ENCODE measurements at places on chromosomes 1 and 21.

- DNase-seq: no peak
These were observed 68.9 kb downstream of the NMNAT2 start for GRCh38 chr1:183349201-183349711.

GRCh38 chr1:46394108-46394871 lies at the start of gene FAAH:
Gene FAAH (plus strand): TSS chr1:46394317. CDS start chr1:46394349, 32 bp downstream.
- peak; percentile 14 for DNase-seq

GRCh38 chr1:234725177-234726132 lies 115.5 kb upstream of the IRF2BP2 start:
- peak; percentile 88 for DNase-seq

GRCh38 chr1:66678146-66678545 lies 74.1 kb upstream of the DYNLT5 start:
- DNase-seq: no peak

GRCh38 chr21:18245464-18245967 lies 883 bp downstream of the CHODL start:
- no peak for DNase-seq

GRCh38 chr1:81811757-81812371 lies 11.1 kb downstream of the ADGRL2 start:
- no peak for DNase-seq

- DNase-seq: no peak
These were observed 13.9 kb downstream of the CD247 start for GRCh38 chr1:167504467-167504827.

GRCh38 chr1:43963006-43963405 lies 6.8 kb upstream of the DPH2 start:
- no peak for DNase-seq

GRCh38 chr1:208347191-208347590 lies 103.0 kb upstream of the PLXNA2 start:
- DNase-seq: no peak

- no peak for DNase-seq
These were observed 614.3 kb upstream of the ADAMTS5 start for GRCh38 chr21:27581168-27581567.

DNA sequence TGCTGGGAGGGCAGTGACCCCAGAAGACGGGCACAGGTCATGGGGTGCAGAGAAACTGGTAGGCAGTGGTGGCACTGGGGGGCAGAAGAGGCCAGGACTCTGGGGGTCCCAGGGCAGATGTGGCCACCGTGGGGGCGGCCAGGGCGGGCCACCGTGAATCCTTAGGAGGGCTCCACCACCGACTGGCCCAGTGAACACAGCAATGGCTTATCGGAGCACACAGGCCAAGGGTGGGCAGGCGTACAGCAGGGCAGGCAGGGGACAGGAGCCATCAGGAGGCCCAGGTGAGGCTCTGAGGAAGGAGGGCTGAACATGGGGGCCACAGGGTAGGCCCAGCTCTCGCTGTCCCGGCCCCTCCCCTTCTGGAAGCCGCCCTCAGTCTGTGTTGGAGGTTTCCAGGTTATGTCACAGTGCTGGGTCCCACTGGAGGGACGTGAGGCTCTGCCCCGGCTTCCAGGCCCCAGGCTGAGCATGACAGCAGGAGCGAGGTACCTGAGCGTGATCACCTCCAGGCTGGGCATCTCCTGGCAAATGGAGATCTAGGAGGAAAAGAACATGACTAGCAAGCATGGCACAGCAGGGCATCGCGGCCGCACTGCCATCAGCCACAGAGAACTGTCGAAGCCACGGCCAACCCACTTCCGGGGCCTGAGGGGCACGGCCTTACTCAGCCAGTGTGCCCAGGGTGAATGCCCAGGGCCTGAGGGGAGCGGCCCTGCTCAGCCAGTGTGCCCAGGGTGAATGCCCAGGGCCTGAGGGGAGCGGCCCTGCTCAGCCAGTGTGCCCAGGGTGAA lies 3.7 kb downstream of the CFAP410 start:
- DNase-seq: no peak

DNA sequence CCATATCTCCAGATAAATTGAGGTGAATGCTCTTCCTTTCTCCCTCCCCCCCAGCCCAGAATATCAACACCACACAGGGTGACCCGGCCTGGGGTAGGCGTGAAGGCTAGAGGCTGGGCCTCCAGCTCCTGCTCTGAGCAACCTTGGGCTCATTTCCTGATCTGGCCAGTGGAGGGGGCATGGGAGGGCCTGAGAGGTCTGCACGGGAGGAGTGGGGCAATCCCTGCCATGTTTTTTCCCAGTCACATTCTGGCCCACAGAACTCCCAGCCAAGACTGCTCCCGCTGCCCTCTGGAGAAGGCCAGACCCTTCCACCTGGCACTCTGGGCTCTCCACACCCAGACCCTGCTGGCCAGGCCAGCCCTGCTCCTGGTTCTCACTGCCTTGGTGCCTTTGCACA lies 3.9 kb downstream of the CLDN19 start:
- DNase-seq: no peak

- no peak for DNase-seq
These were observed 927 bp downstream of the UAP1 start for GRCh38 chr1:162562470-162562828.

DNA sequence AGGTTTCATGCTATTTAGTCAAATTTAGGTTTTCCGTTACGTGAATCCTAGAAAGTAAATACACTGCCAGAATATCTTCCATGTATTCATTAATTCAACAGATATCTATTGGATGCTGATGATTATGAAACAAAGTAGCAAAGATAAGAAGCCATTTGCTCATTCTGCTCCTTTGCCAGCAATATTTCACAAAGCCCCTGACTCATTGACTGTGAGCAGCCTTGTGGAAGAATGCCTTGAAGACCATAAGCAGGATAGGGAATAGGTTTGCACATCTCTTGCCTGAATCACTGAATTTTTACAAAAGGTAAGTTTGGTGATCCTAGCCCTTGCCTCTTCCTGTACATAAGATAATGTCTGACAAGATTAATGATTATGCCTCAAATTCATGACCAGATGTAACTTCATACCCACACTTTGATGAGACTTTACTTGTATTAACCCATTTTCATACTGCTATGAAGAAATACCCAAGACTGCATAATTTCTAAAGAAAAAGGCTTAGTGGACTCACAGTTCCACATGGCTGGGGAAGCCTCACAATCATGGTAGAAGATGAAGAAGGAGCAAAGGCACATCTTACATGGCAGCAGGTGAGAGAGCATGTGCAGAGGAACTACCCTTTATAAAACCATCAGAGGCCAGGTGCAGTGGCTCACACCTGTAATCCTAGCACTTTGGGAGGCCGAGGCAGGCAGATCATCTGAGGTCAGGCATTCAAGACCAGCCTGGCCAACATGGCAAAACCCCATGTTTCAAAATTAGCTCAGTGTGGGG lies 1.6 kb upstream of the PIGK start:
- DNase-seq: no peak

DNA sequence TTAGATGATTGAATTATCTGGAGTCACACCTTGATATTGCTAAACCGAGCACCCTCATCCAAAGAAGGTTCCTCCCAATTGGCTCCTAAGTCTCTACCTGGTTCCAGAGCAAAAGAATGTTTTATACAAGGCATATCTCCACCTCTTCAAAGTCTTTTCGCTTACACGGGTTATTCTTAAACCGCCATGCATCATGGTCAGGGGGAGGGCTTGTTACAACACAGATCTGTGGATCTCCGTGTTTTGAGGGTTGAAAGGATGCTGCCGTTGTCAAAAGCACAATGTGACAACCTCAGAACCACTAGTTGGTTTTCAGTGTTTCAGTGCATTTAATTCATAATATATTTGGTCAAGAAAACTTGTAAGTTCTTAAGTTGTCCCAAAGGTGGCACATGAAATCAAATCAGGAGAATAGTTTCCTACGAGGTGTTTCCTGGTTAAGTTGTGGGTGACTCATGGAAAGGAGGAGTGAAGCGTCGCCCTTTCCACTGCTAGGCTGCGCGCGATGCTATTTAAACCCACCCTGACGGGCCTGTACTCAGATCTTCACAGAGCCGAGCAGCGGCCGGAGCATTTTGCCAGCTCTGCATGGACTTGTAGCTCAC lies 1531.6 kb upstream of the TPTE start:
- no peak for DNase-seq

- no peak for DNase-seq
These were observed 70.7 kb upstream of the DAB1 start for GRCh38 chr1:57494530-57495079.

- peak; percentile 6 for DNase-seq
These were observed 43.7 kb downstream of the BTBD8 start for GRCh38 chr1:92123868-92124267.

DNA sequence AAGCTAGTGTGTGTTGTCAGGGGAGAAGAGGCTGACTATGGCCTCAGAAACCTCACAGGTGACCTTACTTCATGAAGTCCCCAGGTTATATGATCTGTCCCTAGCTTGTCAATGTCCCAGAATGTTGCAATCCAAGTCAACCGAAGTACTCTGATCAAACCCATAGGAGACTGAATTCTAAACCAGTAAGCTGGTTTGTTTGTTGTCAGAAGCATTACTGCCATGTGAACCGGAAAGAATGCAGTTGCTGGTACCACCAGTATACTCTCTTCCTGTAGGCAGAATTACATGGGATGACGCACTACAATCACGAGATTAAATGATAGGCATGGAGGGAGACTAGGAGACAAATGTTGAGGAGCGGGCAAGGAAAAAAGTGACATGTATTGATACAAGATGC lies 26.1 kb upstream of the MAN1A2 start:
- no peak for DNase-seq

GRCh38 chr1:230171356-230172015 lies 104.4 kb downstream of the GALNT2 start:
- DNase-seq: no peak

DNA sequence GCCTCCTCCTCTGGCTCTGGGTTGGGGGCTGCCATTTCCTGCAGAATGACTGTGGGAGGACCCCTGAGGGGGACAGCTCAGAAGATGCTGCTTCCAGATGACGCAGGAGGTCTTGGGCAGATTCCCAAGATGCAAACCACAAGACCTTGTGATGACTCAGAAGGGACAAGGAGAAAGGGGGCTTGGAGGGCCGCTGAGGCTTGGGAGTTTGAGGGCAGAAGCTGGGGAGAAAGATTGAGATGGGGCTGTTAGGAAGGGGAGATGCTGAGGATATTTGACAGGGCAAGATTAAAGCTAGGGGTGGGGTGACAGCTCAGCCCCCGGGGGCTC lies 7.5 kb downstream of the PTPRU start:
- no peak for DNase-seq

GRCh38 chr1:53274026-53274425 lies 35.7 kb upstream of the MAGOH start:
- no peak for DNase-seq

DNA sequence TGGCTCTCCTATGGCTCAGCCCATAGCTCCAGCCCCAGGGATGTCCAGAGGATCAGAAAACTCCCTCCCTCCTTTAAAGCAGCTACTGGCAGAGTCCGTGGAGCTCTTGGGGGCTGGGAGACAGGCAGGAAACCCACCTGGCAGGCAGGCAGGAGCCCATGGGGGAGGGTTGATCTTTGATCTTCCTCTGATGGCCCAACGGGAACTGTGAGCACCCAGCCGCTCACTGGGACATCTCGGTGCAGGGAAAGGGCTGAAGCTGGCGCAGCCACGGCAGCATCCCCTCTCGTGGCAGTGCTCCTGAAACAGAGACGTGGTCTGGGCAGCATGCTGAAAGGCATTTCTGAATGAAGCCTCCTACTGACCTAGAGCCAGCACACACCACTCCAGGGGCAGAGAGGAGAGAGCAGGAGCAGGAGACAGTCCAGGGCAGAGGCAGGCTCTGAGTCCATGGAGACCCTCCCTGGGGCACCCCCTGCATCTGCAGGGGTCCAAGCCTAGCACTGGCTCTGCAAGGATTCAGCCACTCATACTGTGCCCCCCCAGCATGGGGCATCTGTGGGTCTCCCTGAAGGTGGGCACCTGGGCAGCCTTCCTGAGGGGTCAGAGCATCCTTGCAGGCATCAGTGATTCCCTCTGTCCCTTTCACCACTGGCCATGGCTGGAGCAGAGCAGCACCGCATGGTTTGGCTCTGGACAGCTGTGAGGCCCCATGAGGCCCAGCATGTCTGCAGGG lies 4.9 kb upstream of the SLX9 start:
- DNase-seq: no peak

DNA sequence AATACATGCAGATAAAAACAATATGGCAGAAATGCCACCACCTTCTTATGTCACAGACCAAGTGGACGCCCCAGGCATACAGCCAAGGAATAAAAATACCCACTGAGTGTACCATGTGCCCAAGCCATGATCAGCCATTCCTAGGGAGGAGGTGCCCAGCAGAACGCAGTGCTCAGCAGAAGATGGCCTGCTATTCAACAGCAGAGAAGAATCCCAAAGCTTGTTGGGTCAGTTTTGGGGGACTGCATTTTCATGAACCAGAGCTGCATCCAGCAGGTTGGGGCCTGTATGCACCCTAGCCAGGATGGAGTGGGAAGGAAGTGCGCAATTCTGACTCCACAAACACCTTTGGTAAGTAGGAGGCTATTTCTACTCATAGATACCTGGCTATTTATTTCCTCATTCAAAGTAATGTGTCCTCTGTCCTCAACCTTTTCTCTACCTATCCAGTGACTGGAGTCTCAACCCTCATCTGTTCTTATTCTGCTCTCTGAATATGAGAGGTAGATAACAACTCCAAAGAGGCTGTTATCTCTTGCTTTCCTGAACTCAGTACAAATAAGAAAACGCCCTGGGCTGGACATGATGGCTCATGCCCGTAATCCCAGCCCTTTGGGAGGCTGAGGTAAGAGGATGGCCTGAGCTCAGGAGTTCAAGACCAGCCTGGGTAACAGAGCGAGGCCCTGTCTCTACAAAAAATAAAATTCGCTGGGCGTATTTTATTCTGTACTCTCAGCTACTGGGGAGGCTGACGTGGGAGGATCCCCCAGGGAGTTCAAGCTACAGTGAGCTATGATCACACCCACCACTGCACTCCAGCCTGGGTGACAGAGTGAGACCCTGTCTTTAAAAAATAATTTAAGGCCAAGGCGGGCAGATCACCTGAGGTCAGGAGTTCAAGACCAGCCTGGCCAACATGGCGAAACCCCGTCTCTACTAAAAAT lies 2.5 kb upstream of the PLEKHM2 start:
- DNase-seq: no peak

- no peak for DNase-seq
These were observed 105.7 kb upstream of the PPP2R5A start for GRCh38 chr1:212179394-212180076.

DNA sequence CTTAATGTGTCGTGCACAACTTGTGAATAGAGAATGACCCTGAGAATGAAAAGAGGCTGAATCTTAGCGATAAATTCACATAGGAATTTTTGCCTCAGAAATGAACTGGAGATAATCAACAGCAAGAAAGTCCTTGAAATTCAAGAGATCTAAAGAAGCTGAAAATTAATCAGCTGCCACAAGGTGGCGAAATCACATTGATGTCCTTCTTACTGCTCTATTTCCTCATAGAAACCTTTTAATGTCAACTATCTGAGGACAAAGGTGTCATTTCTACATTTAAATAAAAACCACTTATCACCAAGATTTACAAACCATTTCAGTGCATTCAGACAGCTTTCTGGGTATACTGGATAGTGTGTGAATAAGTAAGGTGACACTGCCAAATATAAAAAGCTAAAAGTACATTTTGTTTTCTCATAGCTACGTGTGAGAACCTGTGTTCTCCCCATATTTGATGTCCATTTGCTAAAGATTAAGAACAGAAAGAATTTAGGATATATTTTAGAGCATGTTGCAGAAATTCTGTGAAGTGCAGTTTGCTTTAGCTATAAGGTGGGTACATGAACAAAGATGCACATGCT lies 485.3 kb upstream of the PTBP2 start:
- DNase-seq: peak; percentile 16
